ENCODE measurements at places on chromosomes 2 and 18.

GRCh38 chr2:86498468-86499260, 57.5 kb downstream of the KDM3A start:
- DNase-seq, result no peak

- DNase-seq, result no peak
Measured at GRCh38 chr2:133040170-133040569, 370.2 kb upstream of the LYPD1 start.

- peak; percentile 74 for DNase-seq
Measured at GRCh38 chr2:191679818-191680600, 2.1 kb downstream of the NABP1 start.

GRCh38 chr2:230925879-230926765, 1.1 kb upstream of the GPR55 start:
- peak; percentile 15 for DNase-seq

DNA sequence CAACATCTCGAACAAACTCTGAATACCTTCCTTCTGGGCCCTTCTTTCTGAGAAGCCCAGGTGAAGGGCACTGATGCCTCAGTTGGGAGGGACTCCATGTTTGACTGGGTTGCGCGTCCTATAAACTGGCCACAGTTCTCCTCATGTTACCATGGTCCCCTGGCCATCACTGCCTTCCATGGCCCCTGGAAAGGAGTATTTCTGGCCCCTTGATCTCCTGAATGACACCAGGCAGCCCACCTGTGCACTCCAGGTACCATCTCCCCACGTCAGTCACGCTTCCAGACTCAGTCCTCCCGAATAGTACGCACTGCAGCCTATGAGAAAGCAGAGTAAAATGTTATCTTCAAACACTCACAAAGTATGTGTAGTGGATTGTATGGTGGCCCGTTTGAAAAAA, 73.9 kb downstream of the ACKR3 start:
- DNase-seq, result no peak

DNA sequence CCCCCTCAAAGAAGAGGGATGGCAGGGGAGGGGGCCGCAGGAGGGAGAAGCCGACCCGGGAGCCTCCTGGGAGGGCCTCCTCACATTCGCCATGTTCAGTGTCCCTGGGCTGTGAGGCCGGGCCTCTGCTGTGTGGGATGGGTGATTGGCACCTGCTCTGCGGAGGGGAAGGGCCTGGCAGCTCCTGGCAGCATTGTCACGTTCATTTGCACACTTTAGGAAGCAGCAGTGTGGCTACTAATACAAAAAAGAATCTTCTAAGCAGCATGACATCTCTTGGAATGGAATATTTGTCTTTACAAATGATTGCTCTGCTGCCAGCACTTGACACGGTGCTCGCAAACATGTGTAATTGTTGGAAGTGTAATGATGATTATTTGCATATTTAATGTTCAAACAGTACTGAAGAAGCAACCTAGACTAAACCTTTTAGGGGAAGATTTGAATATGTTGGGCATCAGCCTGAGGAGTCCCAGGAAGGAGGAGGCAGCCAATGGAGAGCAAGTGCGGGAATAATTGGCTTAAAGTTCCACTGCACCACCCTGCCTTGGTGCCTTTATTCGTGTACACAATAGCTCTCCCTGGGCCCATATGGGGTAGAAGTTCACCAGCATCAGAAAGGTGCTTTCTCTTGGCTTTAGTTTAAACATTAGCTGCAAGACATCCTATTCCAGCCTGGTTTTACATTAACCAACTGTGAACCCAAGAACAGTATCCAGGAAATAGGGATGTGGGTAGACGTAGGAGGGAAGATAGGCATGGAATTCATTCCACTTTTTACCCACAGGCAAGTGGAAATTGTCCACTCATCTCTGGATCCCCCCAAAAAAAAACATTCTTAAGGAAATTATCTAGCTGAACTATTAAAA, 404.9 kb downstream of the TMEM182 start:
- no peak for DNase-seq

- peak; percentile 44 for DNase-seq
Measured at GRCh38 chr2:8312861-8313830, 368.7 kb upstream of the ID2 start.

- DNase-seq, result no peak
Measured at GRCh38 chr2:99470957-99471356, 18.9 kb downstream of the REV1 start.

- DNase-seq, result no peak
Measured at GRCh38 chr18:23648940-23649607, 13.6 kb downstream of the ANKRD29 start.

GRCh38 chr2:7405861-7406715, 488.9 kb downstream of the RNF144A start:
- no peak for DNase-seq

DNA sequence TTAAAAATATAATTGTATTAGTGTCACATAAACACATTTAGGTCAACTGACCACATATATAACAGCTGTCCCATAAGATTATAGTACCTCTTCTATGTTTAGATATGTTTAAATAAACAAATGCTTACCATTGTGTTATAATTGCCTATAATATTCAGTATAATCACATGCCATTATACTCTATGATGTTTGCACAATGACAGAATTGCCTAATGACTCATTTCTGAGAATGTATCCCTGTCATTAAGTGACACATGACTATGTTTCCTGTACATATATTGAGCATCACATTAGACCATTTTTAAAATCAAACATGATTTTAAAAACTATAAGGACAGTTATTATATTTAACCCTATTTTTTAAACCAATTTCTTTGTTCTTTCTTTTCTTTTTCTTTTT, 89.8 kb downstream of the HS6ST1 start:
- DNase-seq, result no peak

DNA sequence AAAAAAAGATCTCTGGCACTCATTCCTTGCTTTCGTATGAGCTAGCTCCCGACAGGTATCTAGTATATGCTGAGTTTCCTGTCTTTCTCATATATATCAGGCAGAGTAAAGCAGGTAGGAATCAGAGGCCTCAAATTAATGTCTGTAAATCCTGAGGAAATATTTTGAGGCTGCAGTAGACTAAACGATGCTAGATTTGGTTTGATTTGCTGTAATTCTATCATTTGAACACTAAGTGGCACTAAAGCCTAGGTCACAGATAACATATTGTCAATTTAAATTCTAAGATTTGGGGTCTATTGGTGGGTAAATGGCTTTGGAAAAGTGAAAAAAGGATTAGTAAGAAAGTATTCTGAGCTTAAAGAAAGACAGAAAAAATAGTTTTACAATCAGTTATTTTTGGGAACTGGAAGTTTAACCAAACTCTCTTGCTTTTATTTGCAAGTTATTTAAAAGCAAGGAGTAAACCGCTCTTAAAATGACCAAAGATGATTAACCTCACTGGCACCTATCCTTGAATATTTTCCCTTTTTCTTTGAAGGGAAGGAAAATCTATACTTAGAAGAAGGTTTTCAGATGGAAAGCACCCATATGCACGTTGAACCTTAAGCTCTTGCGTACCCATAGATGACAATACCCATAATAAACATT, 37.6 kb upstream of the SLC4A10 start:
- DNase-seq, result no peak

DNA sequence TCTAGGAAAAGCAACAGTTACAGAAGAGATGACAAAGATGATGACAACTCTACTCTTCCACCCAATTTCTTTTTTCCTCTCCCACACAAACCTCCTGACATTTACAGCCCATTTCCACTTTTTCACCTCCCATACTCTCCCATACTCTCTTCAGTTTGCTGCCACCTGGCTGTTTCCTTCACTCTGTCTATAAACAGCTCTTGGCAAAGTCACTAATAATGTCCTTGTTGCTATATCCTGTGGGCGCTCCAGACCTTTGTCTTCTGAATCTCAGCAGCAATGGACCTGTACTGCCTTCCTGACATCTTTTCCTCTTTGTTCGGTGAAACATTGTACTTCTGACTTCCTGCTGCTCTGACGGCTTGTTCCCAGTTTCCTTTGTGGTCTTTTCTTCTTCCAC, 60.7 kb upstream of the CAVIN2 start:
- no peak for DNase-seq

GRCh38 chr2:23939987-23940717, at the start of gene UBXN2A:
TSS of gene UBXN2A (plus strand) at chr2:23940463. CDS start at chr2:23958315, 17,852 bp downstream.
- peak; percentile 84 for DNase-seq

GRCh38 chr2:191341436-191341835, 96.2 kb downstream of the MYO1B start:
- no peak for DNase-seq

- no peak for DNase-seq
Measured at GRCh38 chr2:119119999-119120756, 38.4 kb downstream of the C1QL2 start.

GRCh38 chr2:8277921-8278571, 403.8 kb upstream of the ID2 start:
- peak; percentile 88 for DNase-seq

DNA sequence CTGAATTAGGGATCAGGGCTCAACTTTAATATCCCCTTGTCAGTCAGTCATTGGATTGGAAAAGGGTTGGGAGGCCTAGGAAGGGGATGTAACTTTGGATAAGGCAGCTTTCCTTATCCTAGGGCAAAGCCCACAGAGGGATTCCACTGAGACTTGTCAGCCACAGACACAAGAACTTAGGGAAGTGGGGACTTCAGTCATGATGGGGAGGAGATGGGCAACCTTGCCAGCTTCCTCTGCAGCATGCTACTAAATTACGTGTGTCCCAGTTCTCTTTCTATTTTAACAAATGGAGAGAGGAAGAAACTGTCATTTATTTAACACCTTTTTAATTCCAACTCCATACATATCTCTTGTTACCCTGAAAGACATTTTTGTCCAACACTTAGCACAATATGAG, 237.8 kb downstream of the WDR7 start:
- no peak for DNase-seq

GRCh38 chr2:201735486-201735885, 37.0 kb upstream of the MPP4 start:
- DNase-seq, result no peak

Measured in MM.1S (cell line).